ENCODE measurements at places on chromosomes 2 and 18.
A peak's percentile ranks its signal among the peaks of the same experiment; 100 is the strongest.

DNA sequence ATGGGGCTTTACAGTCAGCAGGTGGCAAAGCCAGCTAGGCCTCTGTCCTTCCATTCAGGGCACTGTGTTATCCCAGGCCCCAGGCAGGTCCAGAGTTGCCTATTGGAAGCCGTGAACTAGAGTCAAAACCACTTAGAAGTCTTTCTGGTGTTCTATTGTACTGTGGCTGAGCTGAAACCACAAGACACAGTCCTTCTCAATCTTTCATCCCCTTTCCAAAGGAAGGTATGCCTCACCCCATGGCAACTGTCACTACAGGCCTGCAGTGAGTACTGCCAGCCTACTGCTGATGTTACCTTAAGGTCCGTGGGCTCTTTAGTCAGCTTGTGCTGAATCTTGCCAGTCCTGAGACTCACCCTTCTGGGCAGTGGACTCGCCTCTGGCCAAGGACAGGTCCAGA lies 181.6 kb downstream of the GULP1 start:
- no peak for DNase-seq

GRCh38 chr2:75603477-75603876 lies 42.7 kb upstream of the EVA1A start:
- no peak for DNase-seq

GRCh38 chr2:241877989-241878970 lies 8.8 kb downstream of the RTP5 start:
- peak; percentile 57 for DNase-seq

DNA sequence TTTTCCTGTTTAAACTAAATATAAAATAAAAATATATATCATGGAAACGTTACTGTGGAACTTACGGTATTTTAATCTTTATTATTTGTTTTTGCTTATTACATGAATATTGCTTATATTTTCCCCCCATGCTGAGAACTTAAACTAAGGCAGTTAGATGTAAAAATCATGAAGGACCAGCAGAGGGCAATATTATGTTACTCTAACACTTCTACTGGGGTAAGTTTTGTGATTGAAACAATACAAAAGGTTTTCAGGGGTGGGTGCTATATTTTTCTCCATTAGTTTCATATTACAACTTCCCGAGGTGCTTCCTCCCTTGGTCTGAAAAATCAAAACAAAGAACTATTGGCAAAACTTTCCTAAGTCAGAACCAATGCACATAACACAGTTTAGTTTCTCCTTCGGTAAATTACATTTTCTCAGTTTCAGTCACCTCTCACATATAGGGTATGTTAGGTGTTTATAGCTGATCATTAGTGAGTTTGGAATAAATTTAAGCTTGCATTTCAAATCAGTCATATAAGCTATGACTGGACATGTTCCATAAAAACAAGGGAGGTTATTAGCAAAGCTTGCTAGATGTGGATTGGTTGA lies 54.8 kb downstream of the ZNF407 start:
- peak; percentile 25 for DNase-seq

- DNase-seq = no peak
These were observed 78.0 kb upstream of the WIPF1 start for GRCh38 chr2:174675615-174676014.

Measured in tibial nerve (tissue), 4 donors.